Right ventricle myocardium inferior (tissue), 1 donor: ENCODE measurements at places on chromosomes 5 and 9. TPM values are rescaled to one million over a fixed set of nuclear protein-coding genes. Genes with fewer than 3 reads are reported as not detected.

DNA sequence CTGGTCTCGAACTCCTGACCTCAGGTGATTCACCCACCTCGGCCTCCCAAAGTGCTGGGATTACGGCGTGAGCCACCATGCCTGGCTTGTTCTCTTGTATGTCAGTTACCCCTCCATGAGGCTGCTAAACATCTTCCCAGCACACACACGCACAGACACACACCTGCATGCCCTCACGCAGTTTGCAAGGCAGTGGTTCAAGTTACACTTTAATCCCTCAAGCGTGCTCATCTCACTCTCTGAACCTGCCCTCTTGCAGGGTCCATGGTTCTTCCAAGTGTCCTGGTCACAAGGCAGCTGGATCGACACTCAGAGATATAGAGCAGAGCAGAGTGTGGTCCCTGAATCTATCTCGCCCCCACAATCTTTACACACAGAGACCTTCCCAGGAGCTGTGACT, 34.1 kb upstream of the RUFY1 start:
- DNase-seq = no peak

- no peak for DNase-seq
These were observed 237.5 kb downstream of the AP3B1 start for GRCh38 chr5:78056901-78057514.

DNA sequence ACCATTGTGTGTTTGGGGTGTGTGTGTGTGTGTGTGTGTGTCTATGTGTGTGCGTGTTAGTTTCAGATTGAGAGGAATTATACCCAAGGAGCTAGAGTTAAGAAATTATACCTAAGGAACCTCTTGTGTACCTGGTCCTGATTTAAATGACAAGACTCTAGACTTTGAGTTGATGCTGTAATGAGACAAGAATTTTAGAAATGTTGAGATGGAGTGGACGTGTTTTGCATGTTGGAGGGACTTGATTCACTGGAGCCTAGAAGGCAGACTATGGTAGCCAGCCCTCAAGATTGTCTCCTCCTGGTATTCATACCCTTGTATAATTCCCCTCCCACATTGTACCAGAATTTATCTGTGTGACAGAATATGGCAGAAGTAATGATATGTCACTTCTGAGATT, 52.4 kb upstream of the HSPB3 start:
- no peak for DNase-seq

GRCh38 chr9:125477089-125477544, 215.5 kb downstream of the GAPVD1 start:
- no peak for DNase-seq

DNA sequence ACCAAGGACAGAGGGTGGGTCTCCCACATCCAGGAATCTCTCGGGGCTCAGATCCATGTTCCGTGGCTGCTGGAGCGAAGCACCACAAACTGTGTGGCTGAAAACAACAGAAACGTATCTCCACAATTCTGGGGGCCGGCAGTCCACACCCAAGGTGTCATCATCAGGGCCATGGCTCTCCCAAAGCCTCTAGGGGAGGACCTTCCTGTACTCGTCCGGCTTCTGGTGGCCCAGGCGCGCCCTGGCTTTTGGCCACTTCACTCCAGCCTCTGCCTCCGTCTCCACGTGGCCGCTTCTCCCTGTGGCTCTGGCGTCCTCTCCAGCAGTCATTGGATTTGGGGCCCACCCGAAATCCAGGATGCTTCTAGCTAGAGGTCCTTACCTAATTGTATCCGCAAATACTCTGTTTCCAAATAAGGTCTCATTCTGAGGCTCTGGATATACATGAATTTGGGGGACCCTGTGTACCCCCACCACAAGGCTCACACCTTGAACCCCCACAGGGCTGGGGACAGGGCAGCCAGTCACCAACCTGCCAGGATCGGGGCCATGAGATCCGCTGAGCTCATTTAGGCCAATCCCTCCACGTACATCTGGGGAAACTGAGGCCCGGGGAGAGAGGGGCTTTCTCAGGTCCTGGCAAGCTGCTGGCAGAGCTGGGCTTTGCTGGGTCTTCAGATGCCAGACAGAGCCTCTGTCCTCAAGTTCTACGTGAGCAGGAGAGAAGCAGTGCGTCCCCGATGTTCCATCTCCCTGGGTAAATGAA, 158.2 kb downstream of the OLFM1 start:
- peak; percentile 27 for DNase-seq

AIF1L gene
- 22.2 TPM for total RNA-seq

GMCL2 gene
- total RNA-seq = not detected

TMEM171 gene
- not detected for total RNA-seq

TMEM161B gene
- 8.2 TPM for total RNA-seq

SV2C gene
- total RNA-seq = 0.22 TPM

PCDHB13 gene
- 2.6 TPM for total RNA-seq

TUBB4B gene
- 620 TPM for total RNA-seq
